Posterior cingulate gyrus (tissue), 11 donors: ENCODE measurements at places on chromosomes 4 and X.

GRCh38 chr4:127000110-127000509 lies 632.6 kb upstream of the INTU start:
- DNase-seq: no peak

DNA sequence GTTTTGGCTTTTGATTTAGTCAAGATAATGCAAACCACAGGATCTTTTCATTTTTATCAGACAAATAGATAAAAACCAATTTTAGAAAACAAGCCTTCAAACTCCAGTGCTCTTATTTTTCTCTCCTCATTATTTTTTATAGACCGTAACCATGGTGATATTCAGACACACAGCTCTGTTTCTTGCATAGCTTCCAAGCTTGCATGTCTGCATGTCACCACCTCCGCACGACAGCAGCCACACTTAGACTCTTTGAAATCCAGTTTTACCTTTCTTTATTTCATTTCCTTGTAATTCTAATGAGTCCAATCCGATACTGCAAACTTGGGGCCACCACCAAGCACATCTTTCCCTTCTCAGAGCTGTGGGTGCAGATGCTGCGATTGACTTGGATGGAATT lies 94.3 kb upstream of the GPM6A start:
- peak; percentile 31 for DNase-seq

GRCh38 chrX:127568691-127569090 lies 483.5 kb downstream of the ACTRT1 start:
- no peak for DNase-seq

- DNase-seq: no peak
Measured at GRCh38 chr4:101274888-101275752, 72.2 kb downstream of the PPP3CA start.

DNA sequence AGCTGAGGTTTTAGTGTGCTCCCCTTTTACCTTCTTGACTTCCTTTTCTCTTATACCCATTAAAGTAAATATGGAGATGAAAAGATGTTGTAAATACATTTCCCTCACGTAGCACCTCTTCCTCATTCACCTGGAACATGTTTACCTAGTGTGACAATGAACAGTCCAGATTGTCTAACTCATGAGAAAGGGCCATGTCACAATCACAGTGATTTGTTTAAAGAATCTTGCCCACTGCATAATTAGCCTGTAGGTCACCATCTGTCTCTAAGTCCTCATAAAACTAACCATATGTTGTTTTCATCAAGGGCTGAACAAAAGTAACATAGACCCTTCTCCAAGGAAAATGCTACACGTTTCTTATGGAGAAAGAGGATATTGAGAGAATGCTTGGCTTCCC lies 85.7 kb downstream of the TSPAN5 start:
- DNase-seq: no peak

DNA sequence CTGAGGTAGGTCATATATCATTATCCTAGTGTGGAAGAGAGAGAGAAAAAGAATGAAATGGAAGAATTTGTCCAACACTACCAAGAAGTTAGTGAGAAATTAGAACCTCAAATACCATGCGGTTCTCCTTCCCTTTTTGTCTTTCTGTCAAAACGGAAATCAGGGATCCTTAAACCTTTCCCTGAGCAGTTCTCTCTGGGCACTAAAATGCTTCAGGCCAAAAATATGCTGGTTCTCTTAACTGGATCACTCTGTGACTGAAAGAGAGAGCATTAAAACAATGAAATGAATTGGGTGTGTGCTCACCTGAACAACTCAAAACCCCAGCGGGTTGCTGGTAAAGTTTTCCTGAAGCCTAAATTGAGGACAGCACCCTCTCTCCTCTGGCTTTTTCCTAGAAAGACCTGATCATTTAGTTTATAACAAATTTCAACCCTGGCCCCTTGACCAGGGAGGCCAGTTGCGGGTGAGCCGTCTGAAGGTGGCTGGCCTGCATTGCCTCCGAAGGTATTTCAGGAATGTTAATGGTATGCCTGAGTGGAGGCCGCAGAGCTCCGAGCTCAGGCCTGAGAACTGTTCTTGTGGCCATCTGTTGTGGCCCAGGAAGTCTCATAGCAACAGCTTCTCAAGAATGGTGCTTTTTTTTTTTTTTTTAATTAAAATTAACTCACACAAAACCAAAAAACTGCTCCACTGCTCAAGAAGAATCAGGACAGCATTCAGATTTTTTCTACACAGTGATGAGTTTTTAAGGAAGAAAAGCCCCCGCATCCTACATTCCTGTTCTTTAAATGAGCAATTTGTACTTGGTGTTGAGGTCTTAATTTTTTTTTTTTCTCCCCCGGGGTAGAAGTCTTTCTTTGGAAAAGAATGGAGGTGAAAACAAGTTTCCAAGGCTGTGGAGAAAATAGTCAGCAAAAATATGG lies 155.1 kb downstream of the SHROOM3 start:
- DNase-seq: no peak

DNA sequence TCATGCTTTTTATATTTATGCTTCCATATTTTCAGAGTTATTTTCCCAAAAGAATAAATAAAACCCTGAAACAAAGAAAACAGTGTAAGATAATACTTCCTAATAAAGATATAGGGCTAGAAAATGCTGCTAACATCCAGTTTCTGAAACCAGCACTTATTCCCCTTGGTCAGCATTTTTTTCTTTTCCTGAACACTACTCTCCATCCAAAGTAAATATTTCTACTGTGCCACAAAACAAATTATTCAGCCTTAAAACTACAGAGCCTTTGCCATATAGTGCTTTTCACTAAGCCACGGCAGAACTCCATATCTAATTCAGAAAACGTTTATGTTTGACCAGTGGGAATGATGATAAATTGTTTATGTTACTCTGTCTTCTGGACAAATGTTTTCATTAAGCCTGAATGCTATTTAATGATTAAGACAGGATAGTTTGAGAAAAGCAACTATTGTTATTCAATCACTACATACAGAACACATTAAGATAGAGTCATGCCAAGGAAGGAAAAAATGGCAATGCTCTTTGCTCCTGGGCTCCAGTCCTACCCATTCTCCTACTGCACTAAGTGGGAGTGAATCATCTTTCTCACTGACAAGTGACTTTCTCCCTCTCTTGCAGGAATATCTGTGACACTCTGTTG lies 723.9 kb downstream of the FAT4 start:
- no peak for DNase-seq

DNA sequence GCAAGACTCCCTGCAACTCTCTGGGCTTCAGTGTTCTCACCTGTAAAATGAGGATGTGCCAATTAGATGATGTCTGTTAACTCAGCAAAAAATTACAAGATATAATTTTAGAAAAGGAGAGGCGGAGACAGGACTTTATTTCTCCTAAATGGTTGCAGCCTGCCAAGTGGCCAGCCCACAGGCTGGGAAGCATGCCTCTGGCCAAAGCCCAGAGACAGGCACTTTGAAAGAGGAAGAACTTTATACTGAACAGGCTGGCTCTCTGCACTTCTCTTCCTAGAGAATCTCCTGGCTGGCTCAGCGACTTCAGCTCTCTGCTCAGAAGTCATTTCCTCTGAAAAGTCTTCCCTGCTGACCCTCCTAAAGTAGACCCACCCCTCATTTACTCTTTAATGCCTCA lies 3.7 kb downstream of the PRDM5 start:
- no peak for DNase-seq

GRCh38 chr4:163768014-163768413 lies 273.5 kb downstream of the TMA16 start:
- DNase-seq: no peak

DNA sequence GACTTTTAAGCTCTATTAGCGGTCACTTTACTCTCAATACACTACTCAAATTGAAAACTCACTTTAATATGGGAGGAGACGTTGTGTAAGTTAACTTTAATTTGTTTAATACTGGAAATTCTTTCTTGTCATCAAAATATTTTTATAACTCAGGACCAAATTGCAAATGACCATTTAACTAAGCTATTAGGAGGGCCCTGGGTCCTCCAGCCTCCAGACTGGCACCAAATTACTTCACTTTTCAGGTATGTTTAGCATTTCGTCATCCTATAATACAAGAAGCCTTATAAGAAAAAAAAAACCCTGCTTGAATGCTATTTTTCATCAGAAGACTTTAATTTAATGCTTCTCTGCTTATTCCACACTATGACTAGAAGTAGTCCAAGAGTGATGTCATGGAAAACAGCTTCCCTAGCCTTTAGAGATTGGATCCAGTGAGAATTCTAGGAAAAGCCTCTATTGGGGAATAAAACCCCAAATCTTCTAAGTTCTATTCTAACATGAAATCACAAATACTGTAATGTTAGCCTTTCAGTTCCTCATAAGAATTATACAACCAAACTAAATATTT lies 6.6 kb downstream of the KLHL15 start:
- no peak for DNase-seq

DNA sequence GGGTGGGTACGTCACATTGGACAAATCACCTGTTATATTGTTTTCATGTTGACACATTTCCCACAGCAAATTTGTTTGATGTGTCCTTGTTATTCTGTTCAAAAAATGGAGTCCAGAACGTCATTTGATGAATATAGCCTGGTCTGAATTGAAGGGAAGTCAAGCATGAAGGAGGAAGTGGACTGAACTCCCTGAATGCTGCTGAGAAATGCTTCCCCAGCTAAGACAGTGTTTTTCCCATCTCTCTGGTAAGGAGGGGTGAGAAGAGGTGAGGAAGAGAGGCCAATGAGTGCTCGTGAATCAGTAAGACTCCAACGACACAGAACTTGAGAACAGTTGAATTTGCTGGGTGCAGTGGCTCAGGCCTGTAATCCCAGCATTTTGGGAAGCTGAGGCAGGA lies 127.4 kb downstream of the RBM47 start:
- no peak for DNase-seq

- DNase-seq: no peak
Measured at GRCh38 chr4:1574601-1575417, 109.3 kb downstream of the FAM53A start.

- no peak for DNase-seq
Measured at GRCh38 chrX:45718676-45719075, 518.0 kb upstream of the DIPK2B start.

DNA sequence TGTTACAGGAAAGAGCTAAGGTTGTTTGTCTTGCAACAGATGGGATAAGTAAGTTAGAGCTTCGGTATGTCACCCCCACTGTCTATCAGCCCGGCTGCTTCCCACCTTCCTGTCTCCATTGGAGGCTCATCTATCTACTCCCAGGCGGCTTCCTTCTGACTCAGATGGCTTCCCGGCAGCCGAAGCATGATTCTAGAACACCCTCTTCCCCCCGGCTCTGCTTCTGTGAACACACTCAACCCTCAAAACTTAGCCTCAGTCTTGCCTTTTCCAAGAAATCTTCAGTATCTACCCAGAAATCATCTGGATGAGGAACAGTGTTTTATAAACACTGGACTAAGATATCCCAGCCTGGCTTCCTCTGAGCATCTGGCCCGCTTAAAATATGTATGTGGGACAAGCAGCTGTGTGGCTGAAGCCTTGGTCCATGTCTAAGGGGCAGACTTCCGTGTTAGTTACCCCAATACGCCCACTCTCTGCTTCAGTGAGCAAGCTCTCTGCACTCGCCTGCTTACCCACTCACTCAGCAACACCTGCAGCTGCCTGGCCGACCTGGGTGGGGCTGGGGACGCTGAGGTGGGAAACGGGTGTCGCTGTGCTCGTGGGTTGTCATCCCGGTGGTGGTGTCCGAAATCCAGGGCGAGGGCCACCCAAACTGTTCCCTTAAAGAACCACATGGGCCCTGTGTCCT lies 12.0 kb upstream of the SLC2A9 start:
- no peak for DNase-seq

DNA sequence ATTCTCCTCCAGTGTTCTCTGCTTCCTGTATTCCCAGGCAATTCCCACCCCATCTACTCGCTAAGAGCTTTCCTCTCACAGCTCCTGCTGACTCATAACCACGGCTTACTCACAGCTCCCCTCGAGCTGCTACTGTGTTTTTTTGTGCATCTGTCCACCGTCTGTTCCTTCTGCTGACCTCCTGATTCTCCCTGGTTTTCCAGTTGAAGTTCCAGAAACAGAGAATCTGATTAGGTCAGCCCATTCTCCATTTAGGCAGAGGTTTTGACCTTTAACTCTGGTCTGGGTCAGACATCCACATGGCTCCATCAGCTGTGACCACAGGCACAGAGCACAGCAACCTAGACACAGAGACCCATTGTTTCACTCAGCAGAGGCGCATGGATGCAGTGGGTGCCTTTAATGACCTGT lies 5.5 kb upstream of the SMIM20 start:
- no peak for DNase-seq

DNA sequence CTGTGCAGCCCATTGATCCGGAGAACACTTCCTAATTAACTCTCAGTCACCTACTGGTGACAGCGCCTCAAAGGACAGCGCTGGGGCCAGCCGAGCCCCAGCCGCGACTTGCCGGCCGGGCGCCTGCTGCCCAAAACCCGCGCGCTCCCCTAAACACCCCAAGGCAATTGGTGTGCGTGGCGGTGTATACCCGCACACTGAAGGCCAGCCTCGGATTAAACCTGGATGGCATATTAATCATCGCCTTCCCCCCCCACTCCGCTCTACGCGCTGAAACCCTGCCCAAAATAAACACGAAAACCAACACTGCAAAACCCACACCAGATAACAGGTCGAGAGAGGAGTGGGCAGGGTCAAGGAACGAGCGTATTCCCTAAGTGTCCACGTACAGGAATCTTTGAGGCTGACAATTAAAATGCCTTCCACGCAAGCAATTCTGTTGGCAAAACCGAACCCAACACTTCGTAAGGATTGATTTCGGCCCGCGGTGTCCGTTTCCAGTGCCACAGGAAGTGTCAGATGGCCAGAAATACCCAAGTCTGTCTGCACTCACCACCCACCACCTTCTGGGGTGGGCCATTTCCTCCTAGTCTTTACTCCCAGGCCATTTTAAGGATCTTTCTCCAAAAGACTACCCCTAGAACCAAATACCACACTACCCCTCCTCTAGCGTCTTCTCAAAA lies 2.7 kb downstream of the BCOR start:
- peak; percentile 64 for DNase-seq

GRCh38 chrX:77925764-77926163 lies 15.3 kb downstream of the ATP7A start:
- DNase-seq: no peak

DNA sequence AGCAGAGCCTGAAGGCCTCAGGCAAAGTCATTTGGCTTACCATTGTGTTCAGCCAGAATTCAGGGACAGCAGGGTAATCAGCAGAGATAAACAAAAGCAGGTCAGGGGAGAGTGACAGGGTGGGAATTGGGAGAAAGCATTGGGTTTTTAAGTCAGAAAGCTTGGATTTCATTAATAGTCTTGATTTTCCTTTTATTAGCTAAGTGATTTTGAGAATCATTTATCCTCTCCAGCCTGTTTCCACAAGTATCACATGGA lies 410.1 kb downstream of the HNRNPD start:
- no peak for DNase-seq
